ENCODE measurements at places on chromosomes 7 and 10. TPM values are rescaled to one million over a fixed set of nuclear protein-coding genes. Genes with fewer than 3 reads are reported as not detected.

Gene CC2D2B
- total RNA-seq: 0.14 TPM

Gene STK31
- 0.07 TPM for total RNA-seq

Gene TRIM74
- 0.21 TPM for total RNA-seq

Gene SLC26A3
- total RNA-seq: 0.14 TPM

Gene PLPP4
- total RNA-seq: 0.34 TPM

Gene ADAM22
- total RNA-seq: 0.07 TPM

Gene SPDYE8
- not detected for total RNA-seq

Gene NXPH1
- not detected for total RNA-seq

Gene PRSS2
- not detected for total RNA-seq

Gene CALHM2
- under 0.01 TPM for total RNA-seq

Gene SPDYE9
- total RNA-seq: not detected

Gene CHAT
- not detected for total RNA-seq

Gene NPFFR1
- not detected for total RNA-seq

Gene COL17A1
- 884 TPM for total RNA-seq
